ENCODE measurements at places on chromosomes 1 and 21. TPM values are rescaled to one million over a fixed set of nuclear protein-coding genes. Genes with fewer than 3 reads are reported as not detected.

Gene MGST3
- total RNA-seq: 111 TPM

Gene MIXL1
- total RNA-seq: not detected

Gene RPTN
- 4.4 TPM for total RNA-seq

Gene MYOG
- 11.0 TPM for total RNA-seq

Gene STYXL2
- total RNA-seq: 12.5 TPM

Gene TFF1
- total RNA-seq: not detected

Gene LCE3E
- 1.3 TPM for total RNA-seq

Gene SMG5
- 29.8 TPM for total RNA-seq

Gene AMY1A
- total RNA-seq: not detected
